ENCODE measurements at places on chromosomes 6 and 20.

GRCh38 chr6:13681305-13682061, 30.2 kb downstream of the RANBP9 start:
- DNase-seq = no peak

- no peak for DNase-seq
These were observed 159.7 kb downstream of the BMP7 start for GRCh38 chr20:57106692-57107091.

- no peak for DNase-seq
These were observed 10.6 kb downstream of the PACSIN1 start for GRCh38 chr6:34476447-34476846.

DNA sequence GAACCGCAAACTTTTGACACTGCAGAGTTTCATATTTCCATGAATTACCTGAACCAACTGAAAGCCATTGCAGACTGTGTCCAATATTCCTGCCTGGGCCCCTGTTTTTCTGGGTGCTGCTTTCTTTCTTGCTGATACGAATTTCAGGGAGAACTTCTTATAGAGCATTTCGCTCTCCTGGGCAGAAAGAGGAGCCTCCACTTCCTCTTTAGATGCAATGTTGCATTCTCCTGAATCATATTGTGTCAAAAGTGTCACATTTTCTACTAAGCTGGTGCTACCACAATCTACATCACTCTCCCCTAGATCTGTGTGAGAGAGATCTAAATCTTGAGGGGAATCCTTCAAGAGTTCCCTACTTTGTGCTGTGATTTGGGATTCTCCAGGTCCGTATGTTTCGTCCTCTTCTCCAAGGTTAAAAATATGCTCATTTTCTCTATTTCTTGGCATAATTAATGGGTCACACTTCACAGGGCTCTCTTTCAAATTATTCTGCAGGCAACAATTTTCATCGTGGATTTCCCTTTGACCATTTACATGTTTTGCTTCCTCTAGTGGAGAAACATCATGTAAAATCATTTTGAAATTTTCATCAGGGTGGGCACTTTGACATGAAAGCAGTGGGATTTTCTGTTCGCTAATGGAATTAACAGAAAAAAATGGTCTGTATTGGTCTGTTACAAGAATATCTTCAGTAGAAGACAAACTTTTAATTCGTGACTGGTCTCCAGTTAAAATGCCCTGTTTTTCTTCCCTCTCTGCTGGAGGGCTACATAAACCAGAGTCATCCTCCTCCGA, 102.3 kb downstream of the DST start:
- DNase-seq = no peak

DNA sequence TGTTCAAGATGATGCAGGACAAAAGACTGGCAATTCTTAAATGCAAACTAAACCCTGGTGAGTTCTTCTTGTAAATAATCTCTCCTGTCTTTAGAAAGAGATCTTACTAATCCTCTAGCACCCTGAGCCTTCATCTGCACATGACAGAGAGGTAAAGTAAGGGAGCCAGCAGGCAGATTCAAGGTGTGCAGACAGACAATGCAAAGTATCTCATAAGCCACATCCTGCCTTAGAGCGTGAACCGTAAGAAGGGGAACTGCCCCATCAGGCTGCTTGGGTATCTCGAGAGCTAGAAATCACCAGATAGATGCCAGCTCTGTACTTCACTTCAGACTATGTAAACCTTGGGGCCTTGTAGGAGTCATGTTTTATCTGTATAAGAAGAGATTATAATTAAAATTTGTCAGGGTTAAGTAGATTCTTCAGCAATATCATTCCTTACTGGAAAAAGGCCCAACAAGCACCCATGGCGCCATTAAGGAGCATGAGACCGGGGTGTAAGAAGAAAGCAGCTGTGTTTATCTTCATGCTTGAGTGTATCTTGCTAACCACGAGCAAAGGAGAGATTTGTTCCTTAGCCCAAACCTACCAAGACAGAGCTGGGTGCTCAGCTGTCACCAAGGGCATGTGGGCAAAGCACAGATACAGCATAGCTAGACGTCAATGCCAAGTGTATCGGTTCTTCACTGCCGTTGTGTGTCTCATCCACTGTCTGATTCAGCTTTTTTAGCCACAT, 24.4 kb downstream of the CNR1 start:
- no peak for DNase-seq

GRCh38 chr6:140684776-140685550, 1310.5 kb upstream of the CITED2 start:
- no peak for DNase-seq

GRCh38 chr6:26223228-26223627, 136.0 kb downstream of the HFE start:
- no peak for DNase-seq

GRCh38 chr6:47170617-47170947, 128.4 kb upstream of the ADGRF1 start:
- no peak for DNase-seq

DNA sequence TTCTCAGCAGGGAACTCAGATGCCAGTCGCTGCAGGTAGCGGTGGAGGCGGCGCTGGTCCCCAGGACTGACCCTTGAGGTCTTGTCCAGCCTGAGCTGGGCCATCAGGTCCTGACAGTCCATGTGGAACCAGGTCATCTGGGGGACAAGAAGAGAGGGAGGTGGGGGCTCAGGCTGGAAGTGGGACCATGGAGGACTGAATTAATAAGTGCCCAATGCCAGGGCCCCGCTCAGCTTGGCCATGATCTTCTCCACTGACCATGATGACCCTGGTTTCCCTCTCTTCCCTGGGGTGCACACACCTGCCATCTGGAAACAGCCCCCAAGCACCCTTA, 47.0 kb downstream of the KIAA1755 start:
- no peak for DNase-seq
